CD4-positive, alpha-beta T cell treated with Interferon alpha-2 for 1 hour (primary cell): ENCODE measurements at places on chromosomes 13 and 19.

DNA sequence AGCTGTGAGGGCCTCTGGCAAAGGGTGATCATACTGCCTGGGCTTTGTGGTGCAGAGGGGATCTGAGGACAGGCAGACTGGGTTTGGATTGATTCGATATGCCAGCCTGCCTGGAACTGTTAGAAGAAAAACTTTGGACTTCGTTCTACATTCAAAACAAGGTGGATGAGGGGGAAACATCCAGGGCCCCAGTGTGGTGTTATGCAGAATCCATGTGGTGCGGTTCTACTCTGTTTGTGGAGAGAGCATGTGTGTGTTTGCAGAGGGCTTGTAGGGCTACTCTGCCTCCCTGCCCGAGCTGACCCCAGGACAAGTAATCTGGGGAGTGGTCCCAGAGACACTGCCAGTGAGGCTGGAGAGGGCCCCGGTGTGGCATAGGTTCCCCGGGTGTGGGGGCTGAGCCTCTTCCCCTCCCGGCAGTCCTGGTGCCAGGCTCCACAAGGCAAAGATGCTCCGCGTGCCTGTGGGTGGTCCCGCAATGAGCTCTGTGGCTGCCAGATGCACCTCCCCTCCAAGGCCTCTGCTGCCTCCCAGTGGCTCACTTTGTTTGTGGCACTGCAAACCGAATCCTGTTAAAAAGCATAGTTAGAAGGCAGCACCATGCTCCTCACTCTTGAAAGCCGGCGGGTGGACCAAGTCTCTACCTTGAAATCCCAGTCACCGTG is 22.3 kb upstream of the TFDP1 start:
- peak; percentile 31 for DNase-seq

DNA sequence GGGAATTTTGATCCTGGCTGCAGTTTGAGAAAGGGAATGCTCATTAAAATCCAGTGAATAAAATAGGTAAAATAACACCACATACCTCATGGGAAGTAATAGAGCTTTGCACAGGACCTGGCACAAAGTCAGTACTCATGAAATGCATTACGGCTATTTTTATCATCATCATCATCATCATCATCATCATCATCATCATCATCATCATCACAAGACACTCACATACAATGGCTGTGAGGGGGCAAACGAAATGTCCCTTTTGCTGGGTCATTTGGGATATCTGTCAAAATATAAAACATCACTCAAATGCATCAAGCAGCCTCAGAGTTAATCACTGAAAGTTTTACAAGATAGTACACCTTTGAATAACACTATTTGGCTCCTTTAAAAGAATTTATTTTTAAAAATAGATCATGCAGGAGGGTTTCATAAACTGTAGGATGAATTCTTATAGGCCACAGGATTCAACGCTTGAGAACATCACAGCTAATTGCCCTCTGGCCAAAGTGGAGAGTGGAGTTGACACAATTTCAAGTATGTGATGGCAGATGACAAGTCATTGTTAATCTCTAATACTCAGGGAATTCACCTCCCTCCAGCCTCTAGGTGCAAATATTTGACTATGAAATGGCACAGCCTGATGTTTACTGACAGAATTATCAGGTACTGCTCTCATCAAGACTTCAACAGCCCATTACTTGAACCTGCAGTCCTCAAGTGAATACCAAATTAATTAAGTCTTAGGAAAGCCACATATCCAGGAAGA is 14.2 kb upstream of the ZNF599 start:
- DNase-seq, result no peak

DNA sequence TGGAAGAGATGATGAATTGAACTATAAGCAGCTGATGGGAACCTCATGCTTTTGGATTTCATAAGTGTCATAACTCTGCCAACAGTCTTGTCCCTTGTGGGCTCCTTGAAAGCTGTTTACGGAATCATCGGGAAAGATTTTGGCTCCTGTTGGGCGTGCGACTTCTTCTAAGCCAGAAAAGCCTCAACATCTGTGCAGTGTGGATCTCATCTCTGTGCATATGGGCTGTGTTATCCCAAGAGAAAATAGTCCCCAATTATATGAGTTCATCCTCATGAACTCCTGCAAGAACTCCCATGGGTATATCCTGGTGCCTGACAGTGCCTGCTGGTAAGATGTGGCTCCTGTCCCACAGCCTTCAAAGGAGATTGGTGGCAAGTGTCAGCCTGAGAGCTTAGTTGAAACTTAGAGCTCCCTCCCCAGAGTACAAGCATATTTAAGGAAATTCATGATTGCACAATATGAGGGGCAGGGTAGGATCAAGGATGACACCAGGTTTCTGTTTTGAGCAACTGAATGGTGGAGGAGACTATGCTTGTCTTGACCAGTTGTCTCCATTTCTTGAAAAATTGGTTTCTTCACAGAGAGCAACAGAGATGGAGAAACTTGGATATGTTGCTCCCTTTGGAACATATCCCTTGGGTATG is 243.5 kb downstream of the ITGBL1 start:
- DNase-seq, result no peak

- DNase-seq, result no peak
Measured at GRCh38 chr13:45584816-45585215, 30.7 kb downstream of the ERICH6B start.

GRCh38 chr13:32895296-32895695 is 120.9 kb upstream of the KL start:
- DNase-seq, result no peak

DNA sequence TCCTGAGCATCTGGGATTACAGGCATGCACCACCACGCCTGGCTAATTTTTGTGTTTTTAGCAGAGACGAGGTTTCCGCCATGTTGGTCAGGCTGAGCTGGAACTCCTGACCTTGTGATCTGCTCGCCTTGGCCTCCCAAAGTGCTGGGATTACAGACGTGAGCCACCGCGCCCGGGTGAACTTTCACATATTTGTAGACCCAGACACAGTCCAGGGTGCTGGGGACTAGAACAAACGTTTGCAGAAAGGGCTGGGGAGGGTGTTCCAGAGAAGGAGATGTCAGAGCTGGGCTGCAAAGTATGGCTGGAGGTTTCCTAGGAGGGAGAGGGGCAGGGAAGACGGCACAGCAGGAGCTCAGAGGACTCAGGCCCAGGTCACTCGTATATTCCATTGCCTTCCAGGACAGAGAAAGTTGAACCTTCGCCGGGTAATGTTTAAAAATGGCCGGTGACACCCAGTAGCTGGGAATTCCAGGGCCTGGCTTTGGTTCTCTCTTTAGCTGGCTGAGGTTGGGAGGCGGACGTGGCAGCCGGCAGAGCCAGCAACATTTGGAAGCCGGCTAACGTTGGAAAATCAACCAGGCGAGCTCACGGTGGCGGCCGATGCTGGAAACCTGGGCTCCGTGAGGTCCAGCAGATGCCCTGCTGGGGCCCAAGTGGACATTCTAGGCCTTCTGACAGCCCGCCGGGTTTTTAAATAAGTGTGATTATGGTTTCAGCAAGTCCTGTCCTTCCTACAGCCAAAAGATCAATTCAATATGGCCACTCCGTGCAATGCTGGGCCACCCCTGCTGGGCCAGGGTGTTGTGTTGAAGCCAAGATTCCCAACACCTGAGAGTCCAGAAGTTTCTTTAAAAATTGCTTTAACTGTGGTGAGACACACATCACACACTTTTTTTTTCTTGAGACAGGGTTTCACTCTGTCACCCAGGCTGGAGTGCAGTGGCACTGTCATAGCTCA is 41.5 kb downstream of the NFIC start:
- no peak for DNase-seq

GRCh38 chr13:59607780-59608233 is 555.9 kb downstream of the DIAPH3 start:
- DNase-seq, result no peak

GRCh38 chr19:40225440-40226305 is 816 bp downstream of the CCNP start:
- DNase-seq, result no peak

DNA sequence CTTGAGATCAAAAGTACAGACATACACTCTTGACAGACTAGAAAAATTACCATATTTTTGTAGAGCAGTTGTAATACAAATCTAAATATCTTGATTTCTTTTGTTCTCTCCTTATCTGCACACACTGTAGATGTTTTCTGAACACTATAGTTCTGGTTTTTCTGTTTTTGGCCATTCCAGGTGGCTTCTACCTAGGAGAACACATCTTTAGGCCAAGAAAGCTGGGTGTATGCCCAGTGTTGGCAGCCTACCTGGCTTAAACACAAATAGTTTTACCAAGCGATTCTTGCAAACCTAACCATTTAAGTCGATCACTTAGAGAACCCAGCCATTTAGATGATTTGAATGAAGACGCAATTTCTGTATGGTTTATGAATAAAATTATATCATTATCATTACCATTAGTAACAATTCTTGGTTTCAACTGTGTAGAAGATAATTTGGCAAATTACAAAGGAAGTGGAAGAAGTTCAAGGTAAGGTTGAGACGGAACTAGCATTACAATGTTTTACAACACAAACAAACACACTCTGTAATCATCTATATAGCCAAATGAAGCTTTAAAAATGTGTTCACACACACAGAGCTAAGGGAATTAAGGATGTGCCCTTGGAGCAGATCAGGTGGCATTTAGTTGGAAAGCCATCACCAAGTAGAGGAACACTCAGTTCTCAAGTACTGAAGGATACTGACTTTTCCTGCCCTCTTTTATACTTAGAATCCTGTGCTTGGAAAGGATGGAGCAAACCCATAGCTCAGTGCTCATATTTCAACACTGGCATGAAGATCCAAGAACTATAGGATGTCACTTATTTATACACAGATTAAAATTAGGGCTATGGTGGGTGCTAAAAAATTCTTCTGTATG is 36.2 kb downstream of the ERCC5 start:
- DNase-seq, result no peak

GRCh38 chr13:57629821-57630235 is 1.7 kb upstream of the PCDH17 start:
- DNase-seq, result peak; percentile 58

DNA sequence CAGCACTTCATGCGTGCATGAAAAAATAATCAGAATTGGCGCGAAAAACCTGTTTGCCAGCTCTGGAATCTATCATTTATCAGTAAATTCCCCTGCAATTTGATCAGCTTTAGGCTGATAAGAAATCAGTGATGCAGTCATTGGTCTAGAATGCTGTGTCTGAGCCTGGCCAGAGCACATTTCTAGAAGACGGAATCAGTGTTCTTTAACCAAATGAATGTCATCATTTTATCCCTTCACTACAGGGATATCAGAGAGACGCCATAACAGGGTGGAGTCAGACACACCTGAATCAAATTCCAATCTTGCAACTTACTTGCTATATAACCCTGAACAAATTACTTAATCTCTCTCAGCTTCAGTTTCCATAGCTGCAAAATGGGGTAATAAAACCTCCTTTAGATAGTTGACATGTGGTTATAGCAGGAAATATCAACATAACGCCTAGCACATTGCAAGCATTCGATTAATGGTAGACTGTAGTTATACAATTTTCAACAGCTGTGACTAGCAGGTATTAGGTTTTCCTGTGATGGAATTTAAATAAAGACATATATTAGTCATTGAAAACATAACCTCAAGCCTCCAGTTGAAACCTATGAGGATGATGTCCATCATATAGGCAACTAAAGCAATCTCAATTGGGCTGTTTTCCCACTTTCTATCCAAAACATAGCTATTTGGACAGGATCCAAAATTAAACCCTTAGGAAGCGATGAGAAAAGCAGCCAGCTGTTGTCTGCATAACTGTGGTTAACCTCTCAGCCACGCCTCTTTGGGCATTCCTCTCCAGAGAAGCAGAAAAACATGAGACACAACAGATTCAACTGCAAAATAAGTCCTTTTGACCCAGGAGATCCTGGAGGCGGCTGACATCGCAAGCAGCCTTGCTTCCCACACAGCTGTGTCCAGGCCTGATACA is 51.6 kb upstream of the UBL3 start:
- DNase-seq, result peak; percentile 56

- DNase-seq, result peak; percentile 84
Measured at GRCh38 chr19:18932216-18932841, 8.7 kb downstream of the HOMER3 start.

- no peak for DNase-seq
Measured at GRCh38 chr13:71672512-71672911, 194.5 kb downstream of the DACH1 start.

- DNase-seq, result no peak
Measured at GRCh38 chr13:76043874-76044273, 407.7 kb downstream of the LMO7 start.

- DNase-seq, result peak; percentile 46
Measured at GRCh38 chr13:46387064-46387851, at the start of gene RUBCNL. Gene RUBCNL (minus strand): TSS chr13:46387252. CDS start chr13:46372475, 14,777 bp downstream.

GRCh38 chr19:2239771-2240770 is 3.4 kb downstream of the SF3A2 start:
- DNase-seq, result peak; percentile 68

DNA sequence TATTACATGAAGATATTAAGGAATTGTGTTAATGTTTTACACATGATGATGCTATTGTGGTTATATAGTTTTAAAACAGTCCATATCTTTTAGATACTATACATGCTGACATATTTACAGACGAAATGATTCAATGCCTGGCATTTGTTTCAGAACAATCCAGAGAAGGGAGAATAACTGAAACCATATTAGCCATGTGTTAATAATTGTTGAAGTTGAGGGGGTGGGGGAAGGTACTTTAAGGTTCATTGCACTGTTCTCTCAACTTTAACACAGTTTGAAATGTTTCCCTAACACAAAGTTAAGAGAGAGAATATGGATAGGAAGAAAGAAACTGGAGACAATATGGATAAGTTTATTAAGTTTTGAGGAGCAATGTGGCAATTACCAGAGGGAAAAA is 5.8 kb downstream of the CRYL1 start:
- no peak for DNase-seq

GRCh38 chr13:112362021-112362420 is 14.1 kb upstream of the SPACA7 start:
- no peak for DNase-seq

- peak; percentile 0 for DNase-seq
Measured at GRCh38 chr13:113114511-113115362, 7.9 kb upstream of the F10 start.

DNA sequence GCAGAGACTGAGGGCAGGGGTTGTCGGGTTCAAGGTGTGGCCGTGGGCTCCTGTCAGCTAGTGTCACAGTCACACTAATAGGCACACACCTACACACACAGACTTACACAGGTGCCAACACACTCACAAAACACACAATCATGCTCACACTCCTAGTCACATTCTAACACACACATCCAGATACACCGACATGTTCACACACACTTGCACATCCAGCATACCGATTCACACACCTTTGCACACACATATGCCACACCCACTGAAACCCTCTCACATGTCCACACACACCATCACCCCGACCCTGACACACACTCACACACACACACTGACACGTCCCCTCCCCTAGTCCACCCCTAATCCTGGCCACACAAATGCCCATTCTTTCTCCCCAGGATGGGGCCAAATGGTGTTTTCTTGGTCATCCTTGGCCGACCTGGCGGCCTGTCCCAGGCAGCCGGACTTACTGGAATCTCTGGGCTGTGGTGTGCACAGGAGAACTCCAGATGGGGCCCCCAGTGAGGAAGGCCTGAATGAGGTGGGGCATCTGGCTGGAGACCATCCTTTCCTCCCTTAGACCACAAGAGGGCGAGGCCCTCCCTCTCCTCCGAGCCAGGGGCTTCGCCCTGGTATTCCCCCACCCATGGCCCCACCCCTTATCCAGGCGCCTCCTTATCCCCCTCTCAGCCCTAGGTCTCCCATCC is 19.1 kb upstream of the PNMA8B start:
- no peak for DNase-seq

GRCh38 chr13:68748038-68748437 is 1359.6 kb upstream of the ATXN8OS start:
- DNase-seq, result no peak
